ENCODE measurements at places on chromosomes 6 and 20.

GRCh38 chr20:44195605-44196004 lies 8.6 kb upstream of the JPH2 start:
- no peak for DNase-seq

DNA sequence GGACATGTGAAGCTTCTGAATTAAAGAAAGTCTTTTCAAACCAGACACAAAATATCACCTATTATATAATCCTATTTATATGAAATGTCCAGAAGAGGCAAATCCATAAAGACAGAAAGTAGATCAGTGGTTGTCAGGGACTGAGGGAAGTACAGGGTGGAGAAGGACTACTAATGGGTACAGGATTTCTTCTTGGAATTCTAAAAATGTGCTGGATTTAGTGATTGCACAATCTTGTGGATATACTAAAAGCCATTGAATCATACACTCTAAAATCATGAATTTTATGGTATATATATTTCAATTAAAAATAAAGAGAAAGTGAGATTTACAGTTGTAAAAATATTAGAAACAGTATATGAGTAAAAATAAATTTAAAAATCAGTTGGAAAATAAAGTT lies 18.7 kb upstream of the MC3R start:
- DNase-seq, result no peak

DNA sequence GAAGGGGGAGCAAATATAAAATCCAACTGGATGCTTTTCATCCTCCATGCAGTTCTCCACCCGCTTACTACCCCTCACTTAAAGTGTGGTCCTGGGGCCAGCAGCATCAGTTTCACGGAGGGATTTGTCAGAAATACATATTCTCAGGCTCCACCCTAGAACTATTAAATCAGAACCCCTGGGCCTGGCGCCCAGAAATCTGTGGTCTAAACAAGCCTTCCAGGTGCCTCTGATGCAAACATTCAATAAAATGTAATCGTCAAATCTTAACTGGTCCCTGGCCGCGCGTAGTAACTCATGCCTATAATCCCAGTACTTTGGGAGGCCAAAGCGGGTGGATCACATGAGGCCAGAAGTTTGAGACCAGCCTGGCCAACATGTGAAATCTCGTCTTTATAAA lies 47.7 kb downstream of the ATXN1 start:
- DNase-seq, result no peak

- DNase-seq, result no peak
Measured at GRCh38 chr20:3728354-3728753, 4.1 kb upstream of the HSPA12B start.

- DNase-seq, result no peak
Measured at GRCh38 chr6:157323966-157324300, 614 bp upstream of the TMEM242 start.

DNA sequence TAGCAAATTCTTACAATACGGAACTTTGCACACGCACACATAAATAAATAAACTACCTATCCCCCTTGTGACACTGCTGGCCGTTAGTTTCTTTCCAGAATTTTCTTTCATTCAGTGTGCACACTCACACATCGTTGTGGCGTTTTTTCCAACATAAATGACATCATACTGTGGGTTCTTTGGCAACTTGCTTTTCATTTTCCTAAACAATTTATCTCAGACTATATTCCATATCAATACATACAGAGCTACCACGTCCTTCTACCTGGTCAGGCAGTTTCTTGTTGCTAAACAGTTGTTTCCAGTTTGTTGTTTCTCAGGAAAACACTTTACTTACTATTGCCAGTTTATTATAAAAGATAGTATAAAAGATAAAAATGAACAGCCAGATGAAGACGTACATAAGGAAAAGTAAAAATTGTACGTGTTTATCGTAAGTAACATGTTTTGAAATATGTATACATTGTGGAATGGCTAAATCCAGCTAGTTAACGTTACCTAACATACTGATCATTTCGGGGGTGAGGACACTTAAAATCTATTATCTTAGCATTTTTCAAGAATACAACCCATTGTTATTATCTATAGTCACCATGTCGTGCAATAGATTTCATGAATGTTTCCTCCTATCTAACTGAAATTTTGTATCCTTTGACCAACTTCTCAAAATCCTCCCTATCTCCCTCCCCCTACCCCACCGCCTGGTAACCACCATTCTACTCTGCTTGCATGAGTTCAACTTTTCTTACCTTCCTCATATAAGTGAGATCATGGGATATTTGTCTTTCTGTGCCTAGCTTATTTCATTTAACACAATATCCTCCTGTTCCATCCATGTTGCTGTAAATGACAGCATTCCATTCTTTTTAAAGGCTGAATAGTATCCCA lies 1.2 kb upstream of the TP53RK start:
- DNase-seq, result no peak

- DNase-seq, result no peak
Measured at GRCh38 chr20:58117944-58118343, 110.5 kb downstream of the ANKRD60 start.

GRCh38 chr20:51310216-51310615 lies 232.3 kb downstream of the NFATC2 start:
- DNase-seq, result no peak

DNA sequence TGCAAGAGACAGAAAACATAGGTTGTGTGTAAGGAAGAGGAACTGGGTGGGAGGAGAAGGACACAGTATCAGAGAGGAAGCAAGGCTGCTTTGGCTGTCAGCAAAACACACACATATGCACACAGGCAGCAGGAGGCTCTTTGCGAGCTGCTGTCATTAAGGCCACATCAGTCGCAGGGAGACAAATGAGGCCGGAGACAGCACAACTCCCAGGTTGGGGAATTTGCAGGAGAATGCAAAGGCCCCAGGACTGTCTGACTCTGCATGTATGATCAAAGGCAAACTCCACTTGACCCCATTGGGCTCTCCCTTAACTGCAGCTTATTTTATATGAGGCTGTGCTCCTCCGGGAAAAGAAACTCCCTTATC lies 35.3 kb downstream of the METTL24 start:
- peak; percentile 36 for DNase-seq

- no peak for DNase-seq
Measured at GRCh38 chr6:18141805-18142590, 12.9 kb downstream of the TPMT start.

DNA sequence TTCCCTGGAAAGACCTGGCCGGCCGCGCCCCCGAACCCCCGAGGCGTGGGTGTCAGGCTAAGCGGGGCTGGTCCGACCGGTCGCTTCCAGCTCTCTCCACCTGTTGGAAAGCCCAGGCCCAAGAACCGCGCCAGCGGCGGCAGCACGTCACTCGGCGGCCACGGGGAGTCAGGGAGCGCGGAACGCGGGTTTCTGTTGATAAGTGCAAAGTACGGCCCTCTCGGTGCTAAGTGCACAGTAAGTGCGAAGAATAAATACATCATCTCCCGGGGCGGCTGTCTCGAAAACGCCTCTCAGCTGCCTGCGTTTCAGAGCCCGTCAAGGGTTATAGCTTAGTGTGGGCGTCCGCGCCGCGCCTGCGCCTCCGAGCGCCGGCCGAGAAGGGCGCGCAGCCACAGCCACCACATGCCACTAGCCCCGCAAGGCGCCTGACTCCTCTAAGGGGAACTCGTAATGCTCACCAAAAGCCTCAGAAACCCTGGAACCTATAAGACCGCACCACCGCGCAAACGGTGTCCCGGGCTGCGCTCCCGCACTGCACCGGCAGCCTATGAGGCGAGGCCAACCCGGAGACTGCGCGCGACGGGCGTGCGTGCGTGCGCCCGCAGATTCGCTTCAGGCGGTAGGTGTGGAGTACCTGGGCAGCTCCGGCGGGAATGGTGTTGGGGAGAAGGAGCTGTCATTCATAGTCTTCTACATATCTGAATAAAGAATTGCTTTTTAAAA lies 9.2 kb upstream of the TBX18 start:
- DNase-seq, result peak; percentile 72
